GM10248 (cell line): ENCODE measurements at places on chromosomes 1 and 21.
A peak's percentile ranks its signal among the peaks of the same experiment; 100 is the strongest.

GRCh38 chr1:192535916-192536664 lies 39.5 kb upstream of the RGS1 start:
- DNase-seq = no peak

DNA sequence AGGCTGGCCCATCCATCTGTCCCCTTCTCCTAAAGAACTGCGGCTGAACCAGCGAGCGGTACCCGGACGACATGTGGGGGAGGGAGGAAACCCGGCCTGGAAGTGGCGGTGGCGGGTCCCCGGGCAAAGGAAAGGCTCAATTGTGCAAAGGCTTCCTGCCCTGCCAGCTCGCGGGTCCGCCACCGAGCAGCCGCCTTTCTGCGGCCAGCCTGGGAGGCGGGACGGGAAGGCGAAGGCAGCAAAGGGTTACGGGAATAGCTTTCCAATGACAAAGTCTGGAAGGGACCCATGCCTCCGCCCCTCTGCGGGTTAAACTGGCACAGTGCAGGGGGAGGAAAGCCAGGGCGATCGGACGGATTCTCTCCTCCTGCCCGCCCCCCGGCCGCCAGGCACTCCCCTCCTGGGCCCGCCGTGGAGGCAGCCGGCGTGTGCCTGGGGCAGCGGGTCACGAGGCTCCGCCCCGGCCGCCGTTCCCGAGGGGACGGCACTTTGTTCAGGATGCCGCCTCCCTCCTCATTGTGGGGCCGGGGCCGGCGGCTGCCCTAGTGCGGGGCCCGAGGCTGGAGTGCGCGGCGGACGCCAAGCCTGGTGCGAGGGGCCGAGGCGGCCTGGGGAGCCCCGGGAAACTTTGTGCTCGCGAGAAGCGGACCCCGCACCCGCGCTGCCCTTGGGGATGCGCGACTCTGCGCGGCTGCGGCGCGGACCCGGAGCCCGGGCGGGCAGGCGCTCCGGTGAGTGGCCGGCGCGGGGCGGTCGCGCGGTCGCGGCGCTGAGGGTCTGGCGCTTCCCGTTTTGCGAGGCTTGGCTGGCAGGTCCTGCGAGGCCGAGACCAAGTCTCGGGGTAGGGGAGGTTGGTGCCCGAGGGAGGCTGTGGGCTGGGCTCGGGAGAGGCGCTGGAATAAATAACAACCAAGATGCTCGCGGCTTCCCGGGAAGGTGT lies at the start of gene NAV1:
Gene NAV1, plus strand, starts transcription at position 516 of the 940 bp plus-strand sequence. CDS start 83,758 bp downstream, outside the sequence.
- DNase-seq = peak; percentile 19

DNA sequence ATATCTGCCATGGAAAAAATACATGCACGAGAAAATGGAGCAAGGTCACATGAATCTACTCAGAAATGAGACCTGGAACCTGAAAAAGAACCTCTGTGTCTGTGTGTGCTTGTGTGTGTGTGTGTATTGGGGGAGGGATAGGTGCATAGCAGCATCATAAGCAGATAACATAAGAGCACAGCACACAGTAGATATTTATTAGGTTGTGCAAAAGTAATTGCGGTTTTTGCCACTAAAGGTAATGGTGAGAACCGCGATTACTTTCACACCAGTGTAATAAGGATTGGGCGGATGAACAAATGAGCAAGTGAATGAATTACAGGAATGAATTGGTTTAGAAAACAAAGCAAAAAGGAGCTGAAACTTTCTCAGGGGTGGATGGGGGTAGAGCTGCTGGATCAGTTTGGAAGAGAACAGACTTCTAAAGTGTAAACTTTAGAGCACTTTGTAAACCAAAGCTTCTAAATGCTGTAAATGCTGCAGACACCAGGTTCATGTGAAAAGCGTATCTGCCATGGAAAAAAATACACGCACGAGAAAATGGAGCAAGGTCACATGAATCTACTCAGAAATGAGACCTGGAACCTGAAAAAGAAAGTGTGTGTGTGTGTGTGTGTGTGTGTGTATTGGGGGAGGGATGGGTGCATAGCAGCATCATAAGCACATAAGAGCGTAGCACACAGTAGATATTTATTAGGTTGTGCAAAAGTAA lies 156.9 kb downstream of the TOMM20 start:
- no peak for DNase-seq

DNA sequence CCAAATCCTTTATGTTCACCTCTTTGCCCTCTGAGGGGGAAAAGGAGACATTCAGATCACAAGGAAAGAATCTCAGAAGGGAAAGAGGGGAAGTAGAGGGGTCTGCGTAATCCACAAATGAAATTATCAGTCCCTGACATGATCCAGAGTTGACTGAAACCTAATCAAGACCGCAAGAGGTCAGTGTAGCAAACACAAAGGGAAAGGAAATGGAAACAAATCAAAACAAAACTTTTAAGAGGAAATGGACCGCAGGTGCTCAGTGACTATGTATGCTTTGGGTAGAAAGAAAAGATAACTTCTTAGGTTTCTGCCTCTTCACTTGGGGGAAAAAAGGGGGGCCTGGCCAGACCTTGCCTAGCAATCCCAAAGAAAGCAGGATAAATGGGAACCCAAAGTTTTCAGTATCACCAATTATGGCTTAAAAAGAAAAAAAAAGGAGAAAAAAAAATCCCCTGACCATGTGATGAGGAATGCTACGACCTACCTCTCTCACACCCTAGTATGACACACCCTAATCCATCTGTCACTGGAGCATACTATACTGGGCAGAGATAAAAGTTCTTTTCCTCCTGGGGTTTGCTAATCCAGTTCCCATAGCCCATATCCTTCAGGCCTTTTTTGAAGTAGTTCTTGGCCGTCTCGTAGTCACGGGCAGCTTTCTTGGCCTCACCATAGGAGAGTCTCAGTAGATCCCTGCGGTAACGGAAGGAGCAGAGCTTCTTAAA lies 16.9 kb downstream of the CHRNB2 start:
- DNase-seq = no peak

GRCh38 chr1:43452789-43453441 lies 816 bp downstream of the HYI start:
- DNase-seq = no peak

DNA sequence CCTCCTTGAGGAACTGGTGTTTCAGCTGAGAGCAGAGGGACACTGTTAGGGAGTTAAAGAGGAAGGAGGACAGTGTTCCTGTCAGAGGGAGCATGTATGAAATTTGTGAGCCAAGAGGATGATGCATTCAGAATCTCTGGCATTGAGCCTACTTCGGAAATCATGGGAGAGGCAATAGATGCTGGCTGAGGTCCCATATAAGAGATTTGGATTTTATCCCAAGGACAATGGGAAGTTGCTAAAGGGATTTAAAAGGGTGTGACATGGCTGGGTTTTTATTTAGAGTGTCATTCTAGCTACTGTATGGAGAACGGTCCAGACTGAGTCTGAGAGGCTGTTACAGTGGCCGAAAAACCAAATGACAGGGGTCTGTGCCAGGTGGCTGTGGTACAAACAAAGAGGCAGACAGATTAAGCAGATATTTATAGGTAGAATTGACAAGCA lies 403.2 kb upstream of the B3GALT2 start:
- no peak for DNase-seq

- no peak for DNase-seq
These were observed 154.1 kb downstream of the PHTF1 start for GRCh38 chr1:113605146-113605545.

DNA sequence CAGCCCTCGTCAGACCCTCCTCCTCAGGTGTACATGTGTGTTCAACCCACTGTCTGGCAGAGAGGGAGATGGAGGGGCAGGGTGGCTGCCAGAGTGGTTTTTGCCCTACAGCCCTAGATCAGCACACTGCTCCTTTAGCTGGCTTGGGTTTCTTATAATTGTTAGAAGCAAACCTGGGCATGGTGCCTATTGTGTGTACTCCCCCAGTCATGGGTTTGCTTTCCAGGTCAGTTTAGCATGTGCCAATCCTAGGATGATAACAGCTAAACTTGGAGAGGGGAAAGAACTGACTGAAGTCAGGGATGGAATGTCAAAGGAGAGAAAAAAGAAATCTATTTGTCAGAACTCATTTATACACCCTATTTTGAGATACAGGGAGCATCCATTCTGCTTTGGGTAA lies 63.3 kb downstream of the UCK2 start:
- DNase-seq = no peak

GRCh38 chr1:74245168-74245772 lies 10.1 kb downstream of the TNNI3K start:
- no peak for DNase-seq

DNA sequence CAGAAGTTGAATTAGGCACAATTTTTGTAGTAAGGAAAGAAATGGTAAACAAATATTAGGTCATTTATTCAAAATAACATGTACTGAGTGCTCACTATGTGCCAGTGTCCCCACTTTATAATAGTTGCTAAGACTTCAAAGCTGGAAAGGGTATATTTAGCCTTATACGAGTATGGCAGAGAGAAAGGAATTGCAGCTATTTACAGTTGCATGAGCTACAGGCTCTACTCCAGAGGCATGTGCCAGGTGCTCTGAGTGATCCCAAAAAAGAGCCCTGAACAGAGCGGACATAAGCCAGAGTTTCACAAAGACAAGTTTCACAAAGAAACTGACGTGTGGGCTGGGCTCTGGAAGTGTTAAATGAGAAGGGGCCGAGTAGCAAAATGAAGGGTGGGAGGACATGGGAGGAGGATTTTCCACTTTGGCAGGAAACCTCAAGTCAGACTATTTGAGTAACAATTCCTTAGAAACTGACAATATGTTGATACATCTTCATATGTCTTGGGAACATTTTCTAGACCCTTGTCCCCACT lies 40.9 kb downstream of the FASLG start:
- no peak for DNase-seq

GRCh38 chr1:204564835-204565234 lies 48.6 kb downstream of the MDM4 start:
- peak; percentile 70 for DNase-seq

- peak; percentile 75 for DNase-seq
These were observed 3.9 kb upstream of the PRKCZ start for GRCh38 chr1:2046174-2046917.

GRCh38 chr1:236829085-236829484 lies 34.0 kb downstream of the MTR start:
- no peak for DNase-seq

DNA sequence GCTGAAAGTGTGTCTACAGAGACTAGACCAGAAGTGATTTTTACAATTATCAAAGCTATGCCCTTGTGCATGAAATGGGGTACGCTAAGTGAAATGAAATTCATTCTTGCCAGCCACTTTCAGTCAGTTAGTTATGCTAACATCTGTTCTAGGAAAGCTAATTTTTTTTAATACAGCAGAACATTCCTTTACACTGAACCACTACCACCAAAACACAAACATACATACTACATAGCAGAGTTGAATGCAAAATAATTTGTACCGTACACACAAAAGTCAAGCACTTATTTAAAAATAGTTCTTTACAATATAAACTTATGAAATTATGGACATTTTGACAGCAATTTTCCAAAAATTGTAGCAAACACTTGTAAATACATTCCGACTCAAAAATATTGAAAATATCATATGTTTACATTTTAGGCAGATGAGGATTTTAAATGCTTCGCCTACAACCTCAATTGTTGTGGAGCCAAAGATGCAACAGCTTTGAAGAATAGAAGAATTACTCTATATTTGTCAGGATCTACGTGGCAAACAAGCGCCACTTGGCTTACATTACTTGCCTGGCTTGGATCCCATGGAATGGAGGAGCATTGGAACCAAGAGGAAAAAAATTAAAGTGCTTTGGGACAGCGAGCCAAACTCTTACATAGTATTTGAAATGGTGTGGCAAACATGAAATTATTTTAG lies 30.6 kb downstream of the WLS start:
- DNase-seq = no peak

- DNase-seq = no peak
These were observed 86.5 kb downstream of the VPS13D start for GRCh38 chr1:12316331-12316730.

DNA sequence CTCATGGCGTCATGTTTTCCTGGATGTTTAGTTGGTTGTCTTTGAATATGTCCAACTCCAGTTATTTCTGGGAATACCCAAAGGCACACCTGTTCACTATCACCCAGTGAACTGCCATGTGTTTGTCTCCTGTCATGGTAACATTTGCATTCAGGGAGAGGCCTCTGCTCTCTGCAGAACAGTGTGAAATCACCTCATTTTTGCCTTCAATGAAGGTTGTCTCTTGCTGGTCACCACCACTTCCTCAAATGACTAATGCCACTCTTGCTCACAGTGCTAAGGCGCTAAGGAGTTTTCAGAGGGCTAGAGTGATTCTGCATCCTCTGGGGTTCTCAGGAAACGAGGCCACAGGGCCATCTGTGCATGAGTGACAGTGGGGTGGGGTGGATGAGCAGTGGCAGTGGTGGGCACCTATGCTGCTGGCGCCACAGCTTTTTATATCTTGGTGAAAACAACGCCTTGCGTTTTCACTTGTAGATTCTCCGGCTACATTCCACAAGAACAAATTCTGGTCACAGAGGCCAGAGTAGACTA lies 60.0 kb upstream of the ATP5PO start:
- peak; percentile 79 for DNase-seq

- no peak for DNase-seq
These were observed 69.2 kb upstream of the HSPA13 start for GRCh38 chr21:14452031-14452726.

DNA sequence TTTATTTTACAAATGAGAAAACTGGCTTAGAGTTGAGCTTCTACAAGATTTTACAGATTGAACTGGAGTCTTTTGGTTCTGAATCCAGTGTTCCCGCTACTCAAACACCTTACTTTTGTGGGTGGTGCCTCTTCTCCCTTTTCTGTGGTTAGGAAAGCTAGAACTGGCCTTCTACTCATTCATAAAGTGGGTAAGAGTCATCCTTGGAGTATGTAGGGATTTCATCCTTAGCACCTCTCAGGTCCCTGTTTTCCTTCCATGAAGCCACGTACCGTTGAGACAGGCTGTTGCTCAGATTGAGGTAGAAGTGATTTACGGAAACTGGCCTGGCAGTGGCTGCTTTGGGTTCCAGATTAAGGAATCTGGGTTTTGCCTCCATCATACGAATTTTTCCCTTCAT lies 35.8 kb downstream of the WNT4 start:
- no peak for DNase-seq

DNA sequence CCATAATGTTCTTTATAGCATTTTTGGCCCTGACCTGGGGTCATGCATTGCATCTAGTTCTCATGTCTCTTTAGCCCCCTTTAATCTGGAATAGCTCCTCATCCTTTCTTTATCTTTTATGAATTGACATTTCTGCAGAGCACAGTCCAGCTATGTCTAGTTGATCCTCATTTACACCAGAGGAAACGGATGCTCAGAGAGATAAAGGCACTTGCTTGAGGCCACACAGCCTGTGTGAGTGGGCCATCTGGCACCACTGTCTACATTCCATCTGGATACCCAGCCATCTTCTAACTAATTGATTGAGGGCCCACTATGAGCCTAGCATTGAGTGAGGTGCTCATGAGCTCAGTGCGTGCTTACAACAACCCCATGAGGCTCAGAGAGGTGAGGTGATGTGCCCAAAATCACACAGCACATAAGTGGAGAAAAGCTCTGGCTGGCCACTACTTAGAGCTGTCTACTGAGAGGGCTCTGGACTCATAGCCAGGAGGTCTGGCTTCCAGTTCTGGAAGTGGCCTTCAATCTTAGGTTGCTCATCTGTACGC lies 3.5 kb downstream of the HPCA start:
- no peak for DNase-seq

GRCh38 chr1:27872059-27872801 lies at the start of gene THEMIS2:
TSS of gene THEMIS2 (plus strand) at chr1:27872544. CDS start at chr1:27872572, 28 bp downstream.
- DNase-seq = peak; percentile 91
